ENCODE measurements at places on chromosomes 4 and X.
A peak's percentile ranks its signal among the peaks of the same experiment; 100 is the strongest.

- no peak for DNase-seq
Observed at GRCh38 chr4:135510582-135510981, 1309.0 kb upstream of the PABPC4L start.

DNA sequence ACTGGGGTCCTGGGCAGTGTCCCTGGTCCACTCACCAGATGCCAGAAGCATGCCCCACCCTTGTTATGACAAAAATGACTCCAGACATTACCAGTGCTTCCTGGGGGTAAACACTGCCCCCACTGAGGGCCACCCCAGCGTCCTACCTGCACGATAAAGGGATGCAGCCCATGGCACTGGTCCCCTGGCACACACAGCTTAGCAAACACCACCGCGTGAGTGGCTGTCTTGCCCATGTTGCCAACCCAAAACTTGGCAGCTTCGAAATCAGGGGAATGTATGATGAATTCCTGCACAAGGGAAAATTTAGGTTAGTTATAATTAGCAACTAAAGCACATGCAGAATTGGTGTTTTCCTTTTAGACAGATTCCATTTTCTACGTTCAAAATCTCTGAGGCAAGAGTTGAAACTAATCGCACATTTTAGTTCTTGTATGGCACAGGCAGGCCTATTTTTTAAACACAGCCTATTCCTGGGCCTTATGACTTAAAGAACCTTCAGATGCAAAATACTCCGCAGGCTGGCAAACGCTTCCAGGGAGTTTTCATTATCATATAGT lies 30.4 kb downstream of the ACOX3 start:
- DNase-seq, result no peak

GRCh38 chr4:144705601-144706590 lies 59.9 kb downstream of the HHIP start:
- no peak for DNase-seq

DNA sequence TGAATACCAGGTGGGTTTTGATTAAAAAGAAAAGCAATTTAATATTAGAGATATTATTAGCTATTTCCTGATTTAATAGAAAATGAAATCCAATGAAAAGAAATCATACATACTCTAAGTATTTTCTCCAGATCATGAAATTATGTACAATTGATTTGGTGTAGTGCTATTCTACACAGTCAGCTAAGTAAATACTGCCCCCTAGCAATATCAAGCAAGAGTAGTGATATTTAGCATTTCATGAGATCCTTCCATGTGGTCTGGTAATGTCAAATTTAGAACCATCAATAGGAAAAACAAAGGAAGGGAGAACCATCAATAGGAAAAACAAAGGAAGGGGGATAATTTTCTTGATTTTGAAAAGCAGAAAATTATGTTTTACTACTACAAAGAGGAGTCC lies 114.6 kb downstream of the TBCK start:
- DNase-seq, result peak; percentile 27

GRCh38 chr4:73679836-73680235 lies 59.6 kb upstream of the RASSF6 start:
- peak; percentile 62 for DNase-seq

GRCh38 chrX:53435997-53436396 lies 1.8 kb upstream of the HSD17B10 start:
- DNase-seq, result peak; percentile 54

GRCh38 chrX:9442056-9442455 lies 22.8 kb upstream of the TBL1X start:
- DNase-seq, result no peak

DNA sequence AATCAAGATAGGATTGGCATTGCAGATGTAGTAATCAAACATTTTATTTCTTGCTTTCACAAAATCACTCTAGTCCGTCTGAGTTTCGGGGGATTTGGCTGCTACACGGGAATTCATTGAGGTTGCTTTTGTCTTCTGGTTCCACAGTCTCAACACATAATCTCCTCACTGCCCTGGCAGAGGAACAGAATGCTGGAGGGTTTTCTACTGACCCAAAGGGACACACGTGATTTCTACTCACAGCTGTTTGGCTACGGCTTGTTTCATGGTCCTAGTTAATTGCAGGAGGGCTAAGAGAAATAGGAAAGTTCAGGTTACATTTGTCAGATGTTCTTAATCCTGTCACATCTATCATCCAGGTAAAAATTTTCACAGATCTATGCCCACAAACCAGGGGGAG lies 1811.6 kb downstream of the ARAP2 start:
- no peak for DNase-seq

- DNase-seq, result peak; percentile 91
Observed at GRCh38 chrX:11423362-11423818, 130.2 kb downstream of the AMELX start.

DNA sequence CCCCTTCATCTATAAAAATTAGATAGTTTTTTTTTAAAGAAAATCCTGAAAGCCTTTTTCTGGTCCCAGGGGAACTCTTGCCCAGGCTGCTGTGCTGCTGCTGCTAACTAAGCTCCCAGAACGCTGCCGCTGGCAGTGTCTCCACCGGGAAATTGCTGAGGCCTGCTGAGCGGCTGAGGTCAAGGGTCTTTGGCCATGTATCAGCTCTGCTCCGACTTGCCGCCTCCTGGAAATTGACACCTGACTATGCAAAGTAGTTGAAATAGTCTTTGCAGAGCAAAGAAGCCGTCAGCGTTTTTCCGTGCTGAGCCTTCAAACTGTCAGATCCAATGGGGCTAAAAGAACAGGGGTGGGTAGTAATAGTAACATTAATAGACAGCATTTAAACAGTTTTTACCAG lies 839 bp downstream of the QDPR start:
- DNase-seq, result peak; percentile 15

DNA sequence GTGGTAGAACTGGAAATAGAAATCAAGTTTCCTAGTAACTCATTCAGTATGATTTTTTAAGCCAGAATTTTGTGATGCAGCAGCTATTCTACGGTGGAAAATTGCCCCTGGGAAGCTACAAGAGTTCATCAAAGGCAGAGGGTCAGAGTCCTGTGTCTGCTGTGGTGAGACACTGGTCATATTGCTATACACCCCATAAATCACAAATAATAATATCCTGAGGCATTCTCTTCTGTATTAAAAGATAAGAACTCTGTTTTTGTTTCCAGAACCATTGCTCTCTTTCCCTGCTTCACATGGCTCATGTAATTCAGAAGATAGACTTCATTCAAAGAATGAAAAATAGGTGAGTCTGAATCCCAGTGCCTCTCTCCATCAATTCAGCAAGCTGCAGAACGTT lies 188.8 kb upstream of the NOCT start:
- DNase-seq, result no peak

DNA sequence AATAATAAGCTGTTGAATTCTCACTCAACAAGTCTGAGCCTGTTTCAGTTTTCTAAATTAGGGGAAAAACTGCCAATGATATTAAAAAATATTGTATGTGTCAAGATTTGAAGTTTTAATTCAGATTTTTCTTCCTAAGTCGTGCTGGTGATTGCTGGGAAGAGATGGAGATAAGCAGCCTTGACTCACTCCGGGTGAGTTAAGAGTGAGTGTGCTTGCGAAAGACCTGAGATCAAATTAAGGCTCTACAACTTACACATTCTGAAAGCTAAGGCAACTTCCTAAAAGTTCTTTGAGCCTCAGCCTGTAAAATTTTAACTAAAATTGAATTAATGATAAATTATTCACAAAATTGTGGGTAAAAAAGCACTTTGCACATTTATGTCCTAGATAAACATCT lies 1441.2 kb downstream of the PCDH7 start:
- DNase-seq, result peak; percentile 86

GRCh38 chr4:147491086-147491485 lies 10.2 kb downstream of the EDNRA start:
- DNase-seq, result peak; percentile 46

GRCh38 chr4:151676301-151676700 lies 84.5 kb downstream of the GATB start:
- DNase-seq, result peak; percentile 80

DNA sequence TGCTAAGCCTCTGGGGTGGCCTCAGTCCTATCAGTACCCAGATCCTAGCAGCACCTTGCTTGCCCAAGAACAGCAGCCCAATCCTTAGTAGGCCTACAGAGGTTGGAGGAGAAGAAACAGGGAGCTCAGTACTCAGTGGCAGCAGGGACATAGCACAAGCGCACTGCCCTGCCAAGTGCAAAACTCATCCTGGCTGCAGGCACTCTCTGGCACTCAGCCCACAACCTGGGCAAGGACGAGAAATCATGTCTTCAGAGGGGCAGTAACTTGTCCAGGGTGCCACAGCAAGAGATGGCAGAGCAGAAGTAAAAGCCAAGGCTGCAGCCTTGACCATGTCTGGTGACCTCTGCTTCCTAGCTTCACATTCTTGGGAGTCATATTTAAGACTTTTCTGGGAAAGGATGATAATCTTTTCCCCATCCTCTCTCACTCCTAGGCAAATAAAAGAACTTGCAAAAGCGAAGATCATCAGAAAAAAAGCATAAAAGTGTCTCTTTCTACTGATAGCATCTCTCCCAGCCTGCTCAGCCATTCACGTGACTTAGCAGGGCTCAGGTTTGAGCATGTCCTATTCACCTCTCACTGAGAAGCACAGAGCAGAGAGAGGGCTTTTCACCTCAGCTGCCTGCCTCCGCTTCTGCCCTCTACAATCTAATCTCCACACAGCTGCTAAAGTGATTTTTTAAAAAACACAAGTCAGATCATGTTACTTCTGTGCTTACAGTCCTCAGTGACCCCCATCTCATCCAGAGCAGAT lies 37.2 kb upstream of the MAGEA4 start:
- no peak for DNase-seq

DNA sequence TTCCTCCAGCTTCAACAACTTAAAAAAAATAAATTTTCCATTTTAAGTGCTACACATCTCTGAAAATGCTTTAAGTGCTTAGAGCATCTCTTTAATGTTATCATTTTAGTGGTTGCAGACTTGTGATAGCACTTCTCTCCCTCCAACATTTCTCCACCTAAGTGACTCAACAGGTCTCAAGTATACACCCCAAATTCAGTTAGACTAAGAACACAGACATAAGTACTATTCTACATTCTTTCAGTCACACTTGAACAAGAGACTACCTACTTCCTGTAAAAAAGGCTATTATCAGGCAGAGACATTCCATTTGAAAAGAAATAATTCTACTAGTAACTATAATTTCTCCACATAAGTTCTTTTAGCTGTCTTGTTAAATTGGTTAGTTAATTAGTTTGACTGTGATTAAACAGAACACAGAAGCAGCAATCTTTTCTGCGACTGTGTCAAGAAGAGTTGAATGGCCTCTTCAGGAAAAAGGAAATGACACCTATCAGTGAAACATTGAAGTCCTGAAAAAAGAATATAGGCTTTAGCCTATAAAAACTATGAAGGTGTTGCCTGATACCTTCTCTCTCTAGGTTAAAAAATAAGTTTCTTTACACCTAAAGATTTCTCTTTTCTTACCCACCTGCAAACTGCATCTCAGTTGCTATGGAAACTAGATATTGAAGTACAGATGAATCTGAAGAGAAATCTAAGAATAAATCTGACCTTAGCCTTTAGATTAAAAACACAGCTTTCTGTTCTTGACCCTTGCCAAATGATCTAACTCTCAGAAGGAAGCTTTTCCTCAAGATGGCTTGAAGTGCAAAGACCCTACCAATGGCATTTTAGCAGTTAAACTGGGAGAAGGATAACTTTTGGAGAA lies 18.0 kb downstream of the NAF1 start:
- no peak for DNase-seq

GRCh38 chrX:33204889-33205288 lies 6.5 kb downstream of the DMD start:
- DNase-seq, result peak; percentile 92
